ENCODE measurements at places on chromosomes 1 and 21.

DNA sequence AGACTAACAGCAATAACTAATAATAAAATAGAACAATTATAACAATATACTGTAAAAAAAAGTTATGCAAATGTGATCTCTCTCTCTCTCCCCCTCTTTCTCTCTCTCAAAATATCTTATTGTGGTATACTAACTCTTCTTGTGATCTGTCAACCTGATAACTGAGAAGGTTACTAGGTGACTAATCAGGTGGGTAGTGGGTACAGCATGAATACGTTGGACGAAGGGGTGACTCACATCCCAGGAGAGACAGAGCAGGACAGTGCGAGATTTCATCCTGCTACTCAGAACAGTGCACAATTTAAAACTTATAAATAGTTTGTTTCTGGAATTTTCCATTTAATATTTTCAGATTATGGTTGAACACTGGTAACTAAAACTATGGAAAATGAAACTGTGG, 257.5 kb downstream of the LRRC40 start:
- DNase-seq: no peak

DNA sequence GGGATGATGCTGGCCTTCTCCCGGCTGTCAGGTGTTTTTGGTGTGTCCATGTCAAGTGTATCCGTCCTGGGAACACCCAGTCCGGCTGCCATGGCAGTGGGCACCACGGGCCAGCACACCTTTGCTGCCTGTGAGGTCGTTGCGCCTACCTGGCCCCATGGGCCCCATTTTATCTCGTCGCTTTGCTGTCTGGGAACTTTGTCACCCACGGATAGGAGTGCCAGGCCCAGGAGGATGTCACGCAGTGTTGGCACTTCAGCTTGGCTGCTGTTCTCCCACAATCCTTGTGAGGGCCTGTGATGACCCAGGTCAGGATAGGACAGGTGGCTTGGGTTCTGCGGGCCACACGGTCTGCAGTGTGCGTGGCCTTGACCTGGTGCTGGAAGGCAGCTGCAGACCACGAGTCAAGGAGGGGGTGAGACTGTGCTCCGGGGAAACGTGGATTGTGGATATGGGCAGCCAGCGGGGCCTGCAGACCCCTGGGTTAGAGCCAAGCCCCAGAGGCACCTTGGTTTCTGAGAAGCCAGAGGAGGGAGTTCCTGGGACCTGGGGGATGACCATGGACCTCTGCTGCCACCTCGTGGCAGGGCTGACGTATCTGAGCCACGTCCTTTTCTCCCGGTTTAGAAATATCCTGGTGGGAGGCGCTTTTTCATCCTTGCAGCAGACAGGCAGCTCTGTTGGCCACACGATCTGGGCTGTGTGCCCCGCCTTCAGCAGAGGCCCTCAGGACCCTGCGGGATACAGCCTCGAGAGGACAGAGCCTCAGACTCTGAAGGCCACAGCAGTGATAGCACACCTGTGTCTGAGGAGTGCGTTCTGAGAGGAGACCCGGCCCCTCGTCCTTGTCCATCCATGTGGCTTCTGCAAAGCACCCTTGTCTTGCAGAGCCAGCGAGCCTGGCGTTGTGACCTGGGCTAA, 161.1 kb upstream of the COL6A1 start:
- DNase-seq: peak; percentile 80

GRCh38 chr1:86394416-86394815, 1.7 kb downstream of the ODF2L start:
- DNase-seq: peak; percentile 24

- no peak for DNase-seq
Observed at GRCh38 chr1:46242918-46243317, 4.6 kb upstream of the RAD54L start.

Measured in amniotic stem cell (primary cell).